ENCODE measurements at places on chromosomes 3 and 15.

DNA sequence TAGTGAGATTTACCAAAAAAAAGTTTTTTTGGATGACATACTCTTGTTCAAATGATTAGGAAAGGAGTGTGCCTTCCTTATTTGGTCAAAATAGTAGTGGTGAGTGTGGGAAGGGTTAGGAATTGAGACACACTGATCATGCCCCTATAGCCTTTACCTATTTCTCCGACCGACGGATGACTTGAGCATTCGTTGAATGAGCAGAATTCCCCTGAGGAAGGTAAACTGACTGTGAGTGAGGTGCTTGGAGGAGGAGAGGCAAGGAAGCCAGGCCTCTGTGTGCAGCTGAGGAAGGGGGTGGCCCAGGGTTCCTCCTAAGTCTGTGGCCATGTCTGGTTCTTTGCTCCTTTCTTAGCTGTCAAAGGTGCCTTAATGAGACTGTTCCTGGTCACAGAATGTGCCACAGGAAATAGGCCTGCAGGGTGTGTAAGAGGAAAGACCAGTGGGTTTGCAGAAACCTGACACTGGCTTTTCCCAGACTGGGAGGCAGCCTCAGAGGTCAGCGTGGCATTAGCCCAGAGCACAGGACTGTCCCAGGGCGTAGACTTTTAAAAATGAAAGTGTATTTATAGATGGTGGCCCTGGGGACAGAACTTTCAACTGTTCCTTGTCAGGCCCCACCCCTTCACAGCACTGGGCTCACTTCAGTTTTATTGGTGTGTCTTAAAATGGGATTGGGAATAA lies 307.7 kb upstream of the C2CD4B start:
- DNase-seq, result no peak

DNA sequence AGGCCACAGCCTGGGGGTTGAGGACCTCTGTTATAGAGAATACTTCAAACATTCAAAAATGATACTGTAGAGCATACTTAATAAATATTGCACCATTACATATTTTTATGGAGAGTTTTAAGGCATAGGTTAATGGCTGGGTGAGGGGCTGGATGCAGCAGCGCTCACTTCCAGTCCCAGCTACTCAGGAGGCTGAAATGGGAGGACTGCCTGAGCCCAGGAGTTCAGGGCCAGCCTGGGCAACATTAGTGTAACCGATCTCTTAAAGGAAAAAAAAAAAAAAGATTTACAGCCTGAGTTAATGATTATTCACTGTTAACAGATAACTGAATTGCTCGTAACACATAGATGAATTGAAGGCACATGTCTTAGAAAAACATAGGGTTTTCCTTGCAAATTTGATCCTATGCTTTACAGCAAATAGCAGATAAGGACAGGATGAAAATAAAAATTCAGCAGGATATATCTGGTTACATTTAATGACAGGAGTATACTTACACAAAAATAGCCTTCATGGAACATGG lies 282.9 kb downstream of the TBC1D5 start:
- DNase-seq, result no peak

DNA sequence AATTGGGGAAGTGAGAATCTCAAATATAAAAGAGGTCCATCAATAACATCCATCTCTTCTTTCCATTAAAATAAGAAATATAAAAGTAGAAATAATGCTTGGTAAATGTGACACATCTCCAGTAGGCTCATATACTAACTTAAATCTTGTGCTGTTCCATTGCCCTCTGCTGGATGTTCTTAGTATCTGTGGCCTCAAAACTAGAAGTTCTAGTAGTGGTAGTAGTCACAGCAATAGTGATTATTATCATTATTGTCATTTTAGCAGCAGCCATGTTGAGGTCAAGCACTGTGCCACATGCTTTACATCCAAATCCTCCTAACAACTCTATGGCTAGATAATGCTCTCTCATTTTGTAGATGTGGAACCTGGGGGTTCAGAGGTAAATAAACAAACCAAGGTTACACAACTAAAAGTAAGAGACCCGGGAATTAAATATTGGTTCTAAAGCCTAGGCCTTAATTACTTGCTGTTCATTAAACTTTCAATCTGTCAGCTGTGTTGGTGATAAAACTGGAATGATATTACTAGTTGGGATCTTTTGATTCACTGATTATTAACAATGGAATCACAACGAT lies 20.2 kb upstream of the BTLA start:
- DNase-seq, result peak; percentile 4

GRCh38 chr3:16335772-16336645 lies 71.0 kb downstream of the OXNAD1 start:
- no peak for DNase-seq

- no peak for DNase-seq
Observed at GRCh38 chr15:94246016-94246415, 14.7 kb downstream of the MCTP2 start.

DNA sequence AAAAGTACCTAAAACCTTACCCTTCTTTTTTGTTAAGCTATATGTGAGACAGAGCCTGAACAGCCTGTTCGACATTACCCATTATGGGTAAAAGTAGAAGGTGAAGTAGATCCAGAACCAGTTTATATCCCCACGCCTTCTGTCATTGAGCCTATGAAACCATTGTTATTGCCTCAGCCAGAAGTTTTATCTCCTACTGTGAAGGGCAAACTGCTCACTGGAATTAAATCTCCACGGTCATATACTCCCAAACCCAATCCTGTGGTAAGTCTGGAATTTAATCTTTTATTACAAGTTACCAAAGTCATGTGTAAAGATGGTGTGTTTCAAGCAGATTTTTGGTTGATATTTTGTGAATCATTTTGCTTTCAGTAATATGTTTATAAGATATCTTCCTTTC lies 47.1 kb upstream of the MAPKBP1 start:
- peak; percentile 14 for DNase-seq

DNA sequence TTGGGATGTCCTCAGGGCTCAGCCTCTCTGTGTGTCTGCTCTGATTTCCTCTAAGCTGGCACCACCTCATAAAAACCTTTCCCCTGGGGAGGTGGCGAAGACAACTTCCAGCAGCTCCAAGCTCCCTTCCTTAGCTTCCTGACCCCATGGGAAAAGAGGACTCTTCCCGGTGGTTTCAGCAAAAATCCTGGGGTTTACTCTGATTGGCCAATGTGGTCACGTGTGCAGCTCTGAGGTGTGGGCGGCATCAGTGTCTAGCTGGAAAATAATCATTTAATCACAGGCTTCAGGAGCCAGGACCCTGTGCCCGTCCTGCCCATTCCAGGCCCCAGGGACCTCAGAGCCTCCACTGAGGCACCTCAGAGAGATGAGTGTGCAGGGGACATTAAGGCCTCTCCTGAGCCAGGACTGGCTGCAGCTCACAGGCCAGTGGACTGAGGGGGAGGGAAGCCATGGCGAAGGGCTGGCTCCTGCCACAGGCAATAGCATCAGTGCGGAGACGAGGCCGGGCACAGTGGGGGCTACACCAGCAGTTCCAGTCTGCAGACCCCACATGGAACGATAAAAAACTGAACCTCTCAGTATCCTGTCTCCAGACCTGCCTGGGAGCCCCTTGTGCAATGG lies 104.1 kb downstream of the TPRA1 start:
- DNase-seq, result no peak

DNA sequence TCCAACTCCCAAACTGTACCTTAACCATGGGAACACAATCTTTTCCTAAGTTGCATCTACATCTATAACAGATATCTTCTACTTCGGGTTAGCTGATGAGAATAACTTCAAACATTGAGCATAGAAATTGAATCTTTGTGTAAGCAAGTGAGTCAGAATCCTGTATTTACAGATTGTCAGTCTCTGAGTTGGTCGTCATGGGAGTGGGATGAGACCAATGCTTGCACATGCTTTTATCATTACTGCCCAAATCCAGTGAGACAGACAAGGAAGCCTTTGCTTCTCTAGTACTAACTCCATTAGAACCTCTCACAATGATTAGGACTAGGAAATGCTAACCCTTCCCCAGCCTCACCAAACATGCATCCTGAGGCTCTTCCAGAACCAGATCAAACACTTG lies 587.1 kb upstream of the ZNF717 start:
- DNase-seq, result no peak

- DNase-seq, result no peak
Observed at GRCh38 chr3:129626744-129627349, 20.4 kb upstream of the PLXND1 start.

- no peak for DNase-seq
Observed at GRCh38 chr15:68578980-68579935, at the start of gene CORO2B. Gene CORO2B (plus strand): TSS chr15:68578993. CDS start chr15:68579263, 270 bp downstream.

- peak; percentile 59 for DNase-seq
Observed at GRCh38 chr3:56125358-56126005, 342.8 kb downstream of the ERC2 start.

DNA sequence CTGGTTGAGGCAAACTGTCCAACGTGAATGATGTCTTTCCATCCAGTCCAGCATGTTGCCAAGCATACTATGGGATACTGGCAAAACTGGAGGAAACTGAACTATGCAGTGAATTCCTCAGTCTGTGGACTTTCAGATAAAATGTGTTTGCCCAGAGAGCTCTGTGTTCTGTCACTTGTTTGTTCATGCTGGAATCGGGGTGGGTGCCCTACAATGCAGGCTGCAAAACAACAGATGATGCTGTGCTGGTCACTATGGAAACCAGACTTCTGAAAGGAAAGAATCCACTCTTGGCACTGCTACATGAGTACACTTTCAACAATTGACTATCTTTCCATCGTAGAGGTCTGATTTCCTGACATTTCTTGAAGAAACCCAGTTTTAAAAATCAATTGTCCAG lies 272.5 kb upstream of the ARHGEF26 start:
- DNase-seq, result no peak

GRCh38 chr15:39396979-39397615 lies 183.8 kb upstream of the THBS1 start:
- no peak for DNase-seq

DNA sequence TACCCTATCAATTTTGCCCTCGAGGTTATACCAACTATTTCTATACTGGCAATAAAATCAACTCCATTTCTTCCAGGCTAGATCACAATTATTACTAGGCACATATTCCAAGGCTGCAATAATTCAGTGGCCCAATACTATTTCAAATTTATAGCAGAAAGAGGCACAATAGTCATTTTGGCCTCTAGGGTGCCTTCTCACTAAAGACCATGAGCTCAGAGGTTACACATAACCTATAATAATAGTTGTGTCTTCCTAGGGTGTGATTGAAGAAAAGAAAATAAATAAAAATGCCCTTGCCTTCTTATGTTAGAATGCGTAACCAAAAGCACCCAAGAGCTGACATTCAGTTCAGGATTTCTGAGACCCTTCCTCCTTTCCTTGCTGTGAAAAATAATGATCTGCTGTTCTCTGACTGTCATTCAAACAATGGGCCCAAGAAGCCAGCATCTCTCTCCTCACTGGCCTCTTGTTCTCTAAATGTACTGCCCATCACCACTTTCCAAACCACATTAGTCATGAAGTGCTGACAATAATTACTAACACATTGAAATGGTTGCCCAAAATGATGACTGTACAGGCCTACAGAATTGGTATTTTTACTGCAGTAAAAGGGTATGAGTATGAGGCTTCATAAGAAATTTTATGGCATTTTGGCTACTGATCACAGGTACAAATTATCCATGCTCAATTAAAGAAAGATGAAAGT lies 244.8 kb downstream of the LRRN1 start:
- no peak for DNase-seq

DNA sequence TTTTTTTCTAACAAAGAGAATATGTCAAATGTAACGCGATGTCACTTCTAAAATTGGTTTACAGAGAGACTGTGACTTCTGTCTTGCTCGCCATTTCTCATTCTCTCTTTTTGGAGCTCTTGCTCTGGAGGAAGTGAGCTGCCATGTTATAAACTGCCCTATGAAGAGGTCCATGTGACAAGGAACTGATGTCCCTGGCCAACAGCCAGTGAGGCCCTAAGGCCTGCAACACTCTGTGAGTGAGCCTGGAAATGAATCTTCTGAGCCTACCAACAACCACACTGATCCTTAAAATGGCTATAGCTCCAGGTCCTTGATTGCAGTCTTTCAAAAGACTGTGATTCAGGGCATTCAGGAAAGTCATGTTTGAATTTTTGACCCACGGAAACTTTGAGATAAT lies 49.9 kb downstream of the NMD3 start:
- no peak for DNase-seq

DNA sequence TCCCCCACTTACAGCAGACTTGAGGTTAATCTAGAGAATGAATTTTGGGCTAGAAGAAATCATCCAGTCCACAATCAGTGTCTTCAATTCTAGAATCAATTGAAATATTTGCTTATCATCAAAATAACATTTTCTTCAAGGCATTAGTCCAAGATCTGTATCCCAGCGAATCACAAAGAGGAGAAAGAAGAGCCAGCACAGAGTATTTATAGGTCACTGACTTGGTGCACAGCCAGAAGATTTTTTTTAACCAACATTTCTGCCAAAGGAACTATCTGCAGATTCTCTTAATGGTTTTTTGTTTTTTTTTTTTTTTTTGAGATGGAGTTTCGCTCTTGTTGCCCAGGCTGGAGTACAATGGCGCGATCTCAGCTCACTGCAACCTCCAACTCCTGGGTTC lies 178.2 kb downstream of the TNIK start:
- DNase-seq, result peak; percentile 18

DNA sequence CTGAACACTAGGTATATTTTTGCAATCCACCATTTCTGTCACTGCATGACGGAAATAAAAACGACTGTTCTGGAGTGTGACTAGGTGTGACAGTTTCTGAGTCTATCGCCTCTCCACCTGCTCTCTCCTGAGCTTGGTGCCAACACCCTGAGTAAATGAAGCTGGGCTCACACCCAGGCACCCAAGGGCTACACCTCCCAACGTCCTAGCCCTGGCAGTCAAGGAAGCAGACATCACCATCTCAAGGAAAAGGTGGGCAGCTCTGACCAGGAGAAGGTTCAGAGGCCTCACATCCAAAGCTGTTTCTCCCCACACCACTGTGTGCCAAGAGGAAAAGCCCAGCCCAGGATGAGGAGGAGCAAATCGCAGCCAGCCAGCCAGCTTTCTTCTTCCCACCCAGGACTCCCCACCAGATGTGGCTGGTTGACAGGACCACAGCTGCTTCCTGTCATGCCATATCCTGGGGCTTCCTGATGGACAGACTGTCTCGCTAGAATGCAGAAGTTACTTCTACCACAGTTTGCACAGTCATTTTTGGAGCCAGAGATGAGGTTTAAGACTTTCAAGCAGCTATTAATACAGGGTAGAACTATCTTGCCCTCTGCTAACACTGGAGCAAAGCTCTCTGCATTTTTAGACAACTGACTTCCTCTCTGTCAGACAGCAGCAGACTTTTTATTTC lies 3.3 kb downstream of the SCAMP2 start:
- DNase-seq, result no peak

DNA sequence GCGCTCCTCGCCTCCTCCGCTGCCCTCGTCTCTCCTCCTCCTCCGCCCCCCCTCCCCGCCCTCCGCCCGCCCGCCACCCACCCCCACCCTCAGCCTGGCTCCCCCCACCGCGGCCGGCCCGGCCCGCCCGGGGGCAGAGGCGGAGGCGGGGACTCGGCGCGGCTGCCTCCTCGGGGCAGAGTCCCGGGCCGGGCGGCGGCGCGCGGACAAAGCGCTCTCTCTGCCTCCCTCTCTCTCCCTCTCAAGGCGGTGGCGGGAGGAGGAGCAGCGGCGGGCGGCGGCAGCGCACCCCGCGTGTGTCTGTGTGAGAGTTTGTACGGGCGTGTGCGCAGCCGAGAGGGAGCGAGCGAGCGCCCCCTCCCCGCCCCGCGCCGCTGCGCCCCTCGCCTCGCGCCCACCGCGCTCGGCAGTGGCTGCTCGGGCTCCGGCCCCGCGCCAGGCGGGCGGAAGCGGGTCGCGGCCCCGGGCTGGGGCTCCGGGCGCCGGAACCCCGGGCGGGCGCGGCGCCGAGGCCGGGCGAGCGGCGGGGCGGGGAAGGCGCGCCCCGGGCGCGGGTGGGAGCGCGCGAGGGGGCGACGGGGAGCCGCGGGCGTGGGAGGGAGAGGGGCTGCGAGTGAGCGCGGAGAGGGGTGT lies at the start of gene IGF2BP2:
Gene IGF2BP2, minus strand, starts transcription at position 37 of the 633 bp plus-strand sequence. CDS start 82 bp downstream, outside the sequence.
- no peak for DNase-seq

- no peak for DNase-seq
Observed at GRCh38 chr3:37347941-37348340, 173.6 kb upstream of the LRRFIP2 start.
